ENCODE measurements at places on chromosomes 1 and 21.

- no peak for DNase-seq
Observed at GRCh38 chr1:181255270-181255929, 166.9 kb downstream of the IER5 start.

DNA sequence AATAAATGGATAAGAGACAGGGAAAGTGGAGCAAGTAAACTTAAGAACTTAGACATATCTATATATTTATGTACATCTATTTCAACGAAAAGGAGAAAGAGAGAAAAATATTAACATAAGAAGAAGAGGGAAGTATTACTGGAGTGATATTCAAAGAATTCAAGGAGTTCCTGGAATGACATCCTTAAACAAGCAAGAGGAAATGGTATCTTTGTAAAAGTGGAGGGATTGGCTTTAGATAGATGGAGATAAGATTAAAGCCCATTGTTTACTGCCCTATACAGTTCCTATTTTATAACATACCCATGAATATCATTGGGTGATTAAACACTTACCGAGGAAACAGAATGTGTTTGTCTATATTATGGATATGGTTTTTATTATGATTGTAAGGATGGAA, 1036.3 kb downstream of the TTLL7 start:
- DNase-seq = no peak

- DNase-seq = no peak
Observed at GRCh38 chr21:35077975-35078374, 28.9 kb upstream of the RUNX1 start.

DNA sequence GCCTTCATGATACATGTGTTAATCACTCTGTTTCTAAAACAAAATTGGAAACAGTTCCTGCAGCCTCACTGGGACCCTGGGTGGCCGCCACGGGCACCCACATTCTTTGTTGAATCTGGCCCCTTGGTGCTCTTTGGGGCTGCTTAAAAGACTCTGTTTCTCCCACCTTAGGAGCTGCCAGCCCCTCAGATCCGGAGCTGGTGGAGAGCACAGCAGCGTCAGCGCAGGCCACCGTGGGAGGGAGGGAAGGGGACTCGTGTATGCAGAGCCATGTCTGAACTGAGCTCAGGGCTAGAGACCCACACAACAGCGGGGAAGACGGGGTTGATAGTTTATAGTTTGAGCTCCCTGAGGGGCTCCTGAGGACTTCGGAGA, 121.2 kb downstream of the CNIH3 start:
- DNase-seq = no peak

DNA sequence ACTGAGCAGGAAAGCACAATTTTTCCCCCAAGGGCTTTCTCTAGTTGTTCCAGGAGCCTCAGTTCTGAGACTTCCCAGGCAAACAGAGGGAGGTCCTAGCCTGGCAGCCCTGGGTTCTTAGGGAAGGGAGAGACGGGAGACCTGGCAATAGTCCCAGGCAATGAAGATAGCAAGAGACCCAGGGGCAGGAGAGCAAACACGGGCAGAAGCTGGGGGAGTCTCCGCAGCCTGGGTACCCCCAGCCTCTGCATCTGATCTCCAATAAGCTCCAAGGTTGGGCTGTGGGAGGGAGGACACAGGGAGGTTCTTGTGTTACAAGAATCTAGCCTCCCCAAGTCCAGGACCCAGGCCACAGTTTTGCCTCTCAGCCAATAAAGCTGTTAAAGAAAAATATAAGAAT, 2.4 kb downstream of the BLACAT1 start:
- DNase-seq = no peak

DNA sequence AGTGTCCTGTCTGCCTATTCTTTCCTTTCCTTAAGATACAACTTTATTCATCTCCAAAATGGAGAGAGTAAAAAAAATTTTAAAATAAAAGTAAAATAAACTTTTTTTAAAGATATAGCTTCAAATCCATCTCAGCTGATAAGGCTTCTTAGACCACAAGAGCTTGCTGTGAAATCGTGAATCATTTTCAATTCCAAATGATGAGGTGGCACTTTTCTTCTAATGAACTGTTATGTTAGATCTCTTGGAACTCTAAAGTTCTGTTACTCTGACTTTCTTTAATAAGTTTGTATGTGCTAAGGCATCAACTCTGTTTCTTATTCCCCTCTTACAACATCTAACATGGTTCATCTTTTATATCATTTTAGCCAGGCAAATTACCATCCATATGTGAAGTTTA, 4.5 kb downstream of the SH3GLB1 start:
- DNase-seq = no peak

- DNase-seq = no peak
Observed at GRCh38 chr1:85681087-85681486, 27.1 kb downstream of the ZNHIT6 start.

GRCh38 chr1:163914785-163915413, 593.1 kb downstream of the NUF2 start:
- no peak for DNase-seq

DNA sequence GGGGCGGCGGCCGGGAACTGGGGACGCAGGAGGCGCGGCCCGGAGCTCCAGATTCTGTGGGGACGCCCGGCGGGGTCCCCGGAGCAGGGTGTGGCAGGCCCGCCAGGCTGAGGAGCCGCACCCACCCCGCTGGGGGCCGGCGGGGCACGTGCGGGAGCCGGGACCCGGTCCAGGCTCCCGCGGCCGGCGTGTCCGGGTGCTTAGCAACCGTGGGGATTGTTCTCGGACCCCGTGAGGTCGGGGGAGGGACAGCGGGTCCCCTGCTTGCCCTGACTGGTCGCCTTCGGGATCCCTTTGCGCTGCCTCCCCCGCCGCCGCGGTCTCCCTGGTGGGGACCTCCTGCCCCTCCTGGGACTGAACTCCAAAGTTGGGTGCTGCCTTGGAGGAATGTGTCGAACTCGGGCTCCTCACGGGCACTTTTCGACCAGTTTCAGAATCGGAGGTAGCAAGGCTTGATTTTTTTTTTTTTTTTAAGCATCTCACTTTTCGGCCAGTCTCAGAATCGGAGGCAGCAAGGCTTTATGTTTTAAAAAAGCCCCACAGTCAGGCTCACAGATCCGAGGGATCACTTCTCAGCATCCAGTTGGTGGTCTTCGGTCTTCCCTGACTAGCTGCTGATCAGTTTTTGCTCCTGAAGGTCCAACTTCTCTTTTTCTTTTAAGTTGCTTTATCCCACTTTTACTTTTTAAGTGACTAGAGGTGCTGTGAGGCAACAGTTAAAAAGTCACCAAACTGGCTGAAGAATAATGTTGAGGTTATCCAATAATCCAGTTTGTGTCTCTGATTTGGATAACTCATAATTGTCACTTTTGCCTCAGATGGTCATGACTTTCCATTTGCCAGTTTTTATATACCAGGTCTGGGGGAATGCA, 648 bp downstream of the FAM76A start:
- no peak for DNase-seq

DNA sequence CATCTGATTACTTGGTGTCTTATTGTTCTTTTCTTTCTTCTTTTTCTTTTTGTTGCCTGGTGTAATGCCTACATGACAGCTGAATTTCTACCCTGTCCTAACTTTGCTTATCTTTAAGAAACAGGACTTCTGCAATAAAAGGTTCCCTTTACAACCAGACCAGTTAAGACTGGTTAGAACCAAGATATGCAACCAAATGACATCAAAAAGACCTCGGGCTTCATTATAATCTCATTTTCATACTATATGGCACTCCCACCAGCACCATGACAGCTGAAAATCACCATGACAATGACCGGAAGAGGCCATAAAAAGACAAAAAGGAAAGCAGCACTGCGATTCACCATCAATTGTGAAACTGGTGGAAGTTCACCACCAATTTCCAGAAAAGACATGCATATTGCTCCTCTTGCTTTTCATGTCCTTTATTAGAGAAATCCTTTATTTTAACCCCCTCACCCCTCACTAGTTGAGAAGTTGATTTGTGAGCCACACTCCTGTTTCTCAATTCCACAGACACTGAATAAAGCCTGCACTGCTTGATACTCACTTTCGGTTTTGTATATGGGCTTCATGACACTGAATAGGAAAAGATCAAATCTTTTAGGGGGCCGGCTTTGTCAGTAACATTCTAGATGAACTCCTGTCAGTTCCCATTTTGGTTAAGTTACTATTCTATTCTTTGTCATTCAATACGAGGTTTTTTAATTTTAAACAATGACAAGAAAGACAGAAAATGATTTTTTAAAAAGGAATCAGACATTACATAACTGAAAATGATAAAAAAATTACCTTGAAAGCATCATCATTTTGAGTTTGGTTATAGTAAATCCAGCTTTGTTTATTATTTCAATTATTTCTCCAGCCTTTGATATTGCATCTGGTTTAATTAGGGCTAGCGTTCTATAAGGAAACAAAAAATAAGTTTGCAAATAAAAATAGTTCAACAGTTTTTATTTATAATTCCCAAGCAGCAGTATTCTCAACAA, 58.1 kb downstream of the NME7 start:
- DNase-seq = no peak

DNA sequence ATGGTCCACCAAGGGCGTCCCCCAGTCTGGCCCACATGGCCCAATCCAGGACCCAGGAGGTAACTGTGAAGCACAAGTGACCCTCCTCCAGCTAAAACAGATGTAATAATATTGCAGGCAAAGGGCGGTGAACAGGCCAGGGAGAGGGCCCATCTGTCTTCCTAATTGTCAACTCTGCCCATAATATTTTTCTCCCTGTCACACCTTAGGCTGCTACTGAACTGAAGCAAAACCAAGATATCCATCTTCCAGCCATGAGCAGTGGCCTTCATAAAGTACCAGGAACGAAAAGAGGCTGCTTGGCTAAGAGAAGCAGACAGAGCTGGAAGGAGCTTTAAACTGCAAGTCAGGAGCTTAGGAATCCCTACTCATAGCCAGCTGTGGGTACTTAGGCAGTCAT, 3.1 kb downstream of the KANK4 start:
- DNase-seq = no peak

DNA sequence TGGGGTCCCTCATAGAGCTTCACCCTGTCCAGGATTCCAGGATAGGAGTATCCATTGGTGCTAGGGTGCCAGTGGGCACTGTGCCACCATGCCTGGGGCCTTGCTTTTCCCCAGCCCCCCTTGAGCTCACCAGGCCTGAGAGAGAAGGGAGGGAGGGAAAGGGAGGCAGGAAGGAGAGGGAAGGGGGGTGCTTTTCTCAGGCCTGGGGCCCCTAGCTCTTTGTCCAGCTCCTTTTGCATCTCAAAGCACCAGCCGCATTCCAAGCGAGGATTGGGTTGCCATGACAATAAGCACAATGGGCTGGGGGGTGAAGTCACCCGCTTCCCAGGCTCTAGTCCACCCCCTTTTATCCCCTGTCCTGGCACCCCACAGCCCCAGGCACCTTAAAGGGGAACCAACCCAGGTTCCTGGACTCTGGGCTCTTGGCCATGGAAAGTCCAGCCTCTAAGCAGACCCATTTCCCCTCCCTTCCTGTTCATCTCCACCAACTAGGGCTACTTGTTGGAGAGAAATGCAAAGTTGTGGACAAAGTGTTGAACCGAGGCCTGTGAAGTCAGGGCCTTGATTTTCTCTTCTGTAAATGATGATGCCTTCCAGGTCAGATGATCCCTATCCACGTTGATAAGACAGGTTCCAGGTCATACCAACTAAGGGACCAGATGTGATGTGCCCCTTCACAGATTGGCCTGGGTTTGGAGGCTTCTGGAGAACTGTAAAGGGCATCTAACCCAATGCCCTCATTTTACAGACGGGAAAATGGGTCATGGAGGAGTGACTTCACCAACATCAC, 11.4 kb downstream of the THBS3 start:
- DNase-seq = no peak

DNA sequence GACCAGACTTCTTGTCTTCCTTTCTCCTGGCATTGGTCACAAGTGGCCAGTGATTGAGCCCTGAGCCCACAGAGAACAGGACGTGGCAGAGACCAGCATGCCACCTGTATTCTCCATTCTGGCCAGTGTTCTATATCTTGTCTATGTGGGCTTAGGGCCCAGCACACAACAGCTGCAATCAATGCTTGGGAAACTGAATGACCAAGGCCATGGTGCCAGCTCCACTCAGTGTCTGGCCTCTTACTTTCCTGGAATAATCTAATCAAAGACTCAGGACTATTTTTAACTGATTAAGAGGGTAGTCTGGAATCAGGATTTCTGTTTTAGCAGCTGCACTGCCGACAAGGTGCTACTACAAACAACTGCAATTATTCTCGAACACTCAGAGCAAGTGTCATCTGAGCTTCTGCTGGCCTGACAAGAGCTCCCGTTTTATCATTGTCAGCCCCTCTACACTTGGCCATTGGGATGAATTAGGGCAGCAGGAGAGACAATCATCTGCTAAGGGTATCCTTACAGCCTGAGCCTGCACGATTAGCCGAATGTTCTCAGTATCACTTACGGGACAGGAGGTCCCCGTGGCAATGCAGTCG, 74.4 kb upstream of the GRIK3 start:
- no peak for DNase-seq

DNA sequence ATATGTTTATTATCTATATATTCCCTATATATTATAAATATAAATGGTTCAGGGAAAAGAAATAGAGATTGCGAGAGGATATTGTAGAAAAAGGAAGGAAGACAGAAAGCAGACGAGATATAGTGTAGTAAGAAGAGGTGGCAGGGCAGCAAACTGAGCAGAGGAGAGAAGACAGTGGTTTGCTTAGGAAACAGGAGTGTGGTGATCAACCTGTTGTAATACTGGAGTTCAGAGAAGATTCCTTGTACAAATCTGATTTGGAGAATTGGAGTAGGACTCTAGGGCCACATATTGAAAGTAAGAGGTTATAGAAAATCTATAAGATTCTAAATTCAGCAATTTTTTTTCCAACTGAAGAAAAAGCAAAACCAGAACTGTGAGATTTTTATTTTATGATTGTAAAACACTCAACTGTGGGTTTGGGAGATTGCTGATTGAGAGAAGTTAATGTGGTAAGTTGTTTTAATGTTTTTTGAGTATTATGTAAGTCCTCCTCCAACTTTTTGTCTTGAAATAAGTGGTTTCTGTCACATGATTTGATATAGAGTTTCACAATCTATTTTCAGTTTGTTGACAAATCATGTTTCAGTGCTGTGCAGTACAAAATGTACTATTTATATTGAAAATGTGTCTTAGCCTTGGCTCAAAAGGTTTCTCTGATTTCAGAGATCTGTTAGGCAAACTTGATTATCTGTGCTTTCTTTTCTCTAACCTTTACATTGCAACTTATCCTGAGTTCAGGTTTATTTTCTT, 9.6 kb upstream of the AMY2B start:
- no peak for DNase-seq

DNA sequence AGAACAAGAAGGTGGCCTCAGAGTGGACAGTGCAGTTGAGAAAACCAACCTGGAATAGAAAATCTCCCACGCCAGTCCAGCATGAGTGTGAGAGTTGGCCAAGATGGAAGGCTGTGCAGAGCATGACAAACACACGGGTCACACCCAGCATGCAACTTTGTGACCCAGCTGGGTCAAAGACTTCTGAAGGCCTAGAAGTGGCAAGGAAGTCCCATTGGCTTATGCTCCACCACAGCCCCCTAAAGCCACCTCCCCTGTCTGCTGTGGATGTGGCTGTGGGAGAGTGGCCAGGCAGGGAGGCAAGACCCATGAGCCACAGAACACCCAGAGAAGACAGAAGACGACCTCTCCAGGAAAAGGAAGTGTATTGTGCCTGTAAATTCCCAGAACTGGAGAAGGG, 13.6 kb downstream of the BATF3 start:
- no peak for DNase-seq

GRCh38 chr1:159829273-159829634, 2.6 kb downstream of the SLAMF8 start:
- DNase-seq = no peak

Measured in activated effector memory CD4-positive, alpha-beta T cell treated with Interleukin-2 at 50 U/mL for 16 hours (primary cell).